Mucosa of gallbladder (tissue), 1 donor: ENCODE measurements at places on chromosomes 13 and 19. TPM values are rescaled to one million over a fixed set of nuclear protein-coding genes. Genes with fewer than 3 reads are reported as not detected.

DNA sequence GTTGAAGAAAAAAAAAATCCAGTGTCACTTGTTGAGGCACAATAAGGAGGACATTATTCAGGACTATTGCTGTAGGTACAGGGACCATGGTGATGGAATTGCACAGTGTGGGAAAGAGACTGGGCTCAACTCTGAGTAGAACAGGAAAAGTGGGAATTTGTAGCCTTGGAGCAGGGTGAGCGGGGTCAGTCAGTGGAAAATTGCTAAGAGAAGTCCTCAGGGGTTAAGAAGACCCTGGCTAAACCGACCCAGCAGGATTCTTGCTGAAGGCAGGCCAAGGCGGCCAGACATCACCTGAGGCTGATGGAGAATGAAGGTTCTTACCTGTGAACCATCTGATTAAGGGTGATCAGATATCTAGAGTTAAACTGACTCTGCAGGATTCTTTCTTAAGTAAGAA lies 12.5 kb downstream of the LAIR2 start:
- DNase-seq = no peak

DNA sequence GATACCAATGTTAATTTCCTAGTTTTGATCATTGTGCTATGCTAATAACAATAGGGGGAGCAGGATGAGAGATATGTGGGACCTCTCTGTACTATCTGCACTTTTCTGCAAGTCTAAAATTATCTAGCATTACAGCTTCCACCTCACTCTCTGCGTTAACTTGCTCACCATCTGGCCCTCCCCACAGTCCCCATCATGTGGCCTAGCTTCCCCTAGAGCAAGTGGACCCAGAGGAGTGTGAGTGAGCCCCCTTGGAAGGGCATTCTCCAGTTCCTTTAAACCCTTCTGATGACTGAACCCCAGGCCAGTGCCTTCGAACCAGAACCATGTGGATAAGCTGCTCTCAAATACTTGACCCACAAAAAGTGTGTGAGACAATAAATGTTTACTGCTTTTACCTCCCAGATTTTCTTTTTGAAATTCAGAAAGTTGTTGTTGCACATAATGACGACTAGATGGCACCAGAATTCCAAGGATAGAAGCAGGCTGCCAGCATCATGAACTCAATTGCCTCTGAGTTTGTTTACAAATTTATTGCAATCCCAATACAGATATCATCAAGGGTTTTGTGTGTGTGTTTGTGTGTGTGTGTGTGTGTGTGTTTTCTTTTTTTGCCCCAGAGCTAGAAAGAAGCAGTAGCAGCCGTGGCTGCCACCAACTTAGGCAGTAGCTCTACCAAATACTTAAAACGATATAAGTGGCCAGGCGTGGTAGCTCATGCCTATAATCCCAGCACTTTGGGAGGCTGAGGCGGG lies 49.0 kb upstream of the ZNF780A start:
- no peak for DNase-seq

DNA sequence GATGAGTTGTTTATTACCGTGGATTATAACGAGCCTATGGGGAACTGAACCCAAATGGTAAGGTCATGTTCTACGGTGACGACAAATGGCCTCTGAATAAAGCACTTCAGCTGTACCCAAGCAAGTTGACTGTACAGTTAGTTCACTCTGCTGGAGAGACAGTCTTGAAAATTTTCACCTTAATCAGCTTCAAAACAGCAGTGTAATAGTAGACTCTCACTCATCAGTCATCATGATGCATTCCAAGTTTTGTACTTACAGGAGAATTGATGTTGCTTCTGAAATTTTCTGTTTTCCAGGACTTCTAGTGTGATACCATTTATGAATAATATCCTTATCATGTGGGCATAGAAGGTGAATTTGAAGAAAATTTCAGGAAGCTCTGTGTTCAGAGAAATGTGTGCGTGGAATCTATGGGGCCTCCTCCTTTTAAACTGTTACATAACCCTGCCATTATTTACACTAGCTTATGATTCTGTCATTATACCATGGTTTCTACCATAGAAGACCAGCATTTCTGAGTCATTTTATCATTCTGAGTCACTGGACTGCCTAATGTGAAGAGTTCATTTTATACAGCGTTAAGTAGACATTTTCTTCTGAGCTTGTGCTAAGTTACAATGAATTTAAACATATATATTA lies 96.9 kb downstream of the WDFY2 start:
- DNase-seq = no peak

- peak; percentile 22 for DNase-seq
Measured at GRCh38 chr13:32310134-32310706, 4.9 kb downstream of the ZAR1L start.

- DNase-seq = no peak
Measured at GRCh38 chr13:106859533-106859904, 291.6 kb upstream of the ARGLU1 start.

DNA sequence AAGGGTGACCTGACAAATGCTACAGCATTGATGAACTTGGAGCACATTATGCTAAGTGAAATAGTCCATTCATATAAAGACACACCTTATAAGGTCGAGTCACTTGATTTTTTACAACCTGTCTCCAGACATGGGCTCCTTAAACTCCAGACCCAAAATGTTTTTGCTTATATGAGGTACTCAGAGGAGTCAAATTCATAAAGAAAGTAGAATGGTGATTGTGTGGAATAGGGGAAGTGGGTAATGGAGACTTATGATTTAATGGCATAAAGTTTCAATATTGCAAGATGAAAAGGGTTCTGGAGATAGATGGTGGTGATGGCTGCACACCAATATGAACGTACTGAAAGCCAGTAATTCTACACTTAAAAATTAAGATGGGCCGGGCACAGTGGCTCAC lies 59.3 kb downstream of the ZNF627 start:
- no peak for DNase-seq

- no peak for DNase-seq
Measured at GRCh38 chr13:99892196-99892613, 79.4 kb downstream of the ZIC5 start.

- DNase-seq = peak; percentile 48
Measured at GRCh38 chr19:54473071-54473891, at the start of gene CDC42EP5. CDC42EP5 (minus strand) TSS chr19:54473296; CDS start chr19:54465547, 7,749 bp downstream.

GRCh38 chr13:20826843-20827560 lies 53.2 kb upstream of the EEF1AKMT1 start:
- DNase-seq = no peak

GRCh38 chr13:86569974-86570373 lies 770.8 kb upstream of the SLITRK6 start:
- no peak for DNase-seq

DNA sequence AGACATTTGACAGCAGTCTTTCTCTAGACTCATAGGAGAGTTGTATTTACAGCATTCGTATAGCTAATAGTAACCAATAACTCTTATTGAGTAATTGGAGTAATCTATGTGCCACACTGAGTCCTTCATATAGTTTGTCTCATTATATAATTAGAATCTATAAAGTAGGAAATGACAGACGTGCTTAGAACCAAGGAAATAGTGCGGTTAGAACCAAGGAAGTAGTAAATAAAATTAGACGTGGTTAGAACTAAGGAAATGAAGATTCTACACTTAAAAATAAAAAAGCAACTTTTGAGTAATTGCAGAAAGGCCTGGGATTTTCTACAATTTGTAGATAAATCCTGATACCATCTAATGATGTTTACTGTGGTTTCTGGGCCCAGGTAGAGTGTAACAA lies 107.8 kb upstream of the TNFSF11 start:
- no peak for DNase-seq

DNA sequence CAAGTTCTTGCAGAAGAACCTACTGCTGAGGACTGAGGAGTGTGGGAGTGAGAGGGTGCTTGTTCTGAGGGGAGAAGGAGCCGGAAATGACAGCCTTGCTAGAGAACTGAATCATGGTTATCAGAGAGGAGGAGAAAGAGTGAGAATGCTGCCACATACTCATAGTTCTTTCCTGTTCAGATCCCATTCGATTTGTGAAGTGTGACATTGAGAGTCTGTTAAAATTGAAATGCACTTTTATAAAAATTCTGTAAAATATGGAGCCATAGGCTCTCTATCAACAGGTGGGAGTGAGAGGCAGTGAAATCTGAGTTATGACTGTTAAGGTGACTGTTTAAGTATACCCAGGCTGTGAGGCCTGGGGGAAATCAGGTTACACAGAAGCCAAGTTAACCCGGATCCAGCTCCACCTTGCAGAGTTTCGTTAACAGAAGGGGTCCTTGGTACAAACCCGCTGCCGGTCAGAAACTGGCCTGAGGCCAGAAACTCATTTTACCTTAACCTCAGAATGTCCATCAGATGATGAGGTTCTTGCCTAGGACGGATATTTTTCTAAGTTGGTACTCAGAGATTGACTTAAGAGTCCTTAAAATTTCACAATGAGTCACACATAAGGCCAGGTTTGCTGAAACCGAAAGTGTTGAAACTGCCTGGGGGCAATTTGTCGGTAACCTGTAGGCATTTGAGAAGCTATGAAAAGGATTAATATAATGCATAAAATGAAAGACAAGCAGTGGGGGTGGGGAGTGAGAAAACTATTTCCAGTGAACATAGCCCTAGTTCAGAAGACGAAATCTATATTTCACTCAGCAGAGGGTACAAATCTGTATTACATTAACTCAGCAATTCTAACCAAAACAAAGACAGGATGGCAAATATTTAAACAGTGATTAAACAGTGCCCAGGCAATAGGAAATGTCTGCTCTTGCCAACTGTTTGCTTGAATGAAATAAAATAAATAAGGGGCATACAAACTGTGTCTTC lies 350.5 kb downstream of the KCNRG start:
- peak; percentile 50 for DNase-seq

GRCh38 chr13:81171065-81171647 lies 830.2 kb upstream of the SPRY2 start:
- DNase-seq = no peak

DNA sequence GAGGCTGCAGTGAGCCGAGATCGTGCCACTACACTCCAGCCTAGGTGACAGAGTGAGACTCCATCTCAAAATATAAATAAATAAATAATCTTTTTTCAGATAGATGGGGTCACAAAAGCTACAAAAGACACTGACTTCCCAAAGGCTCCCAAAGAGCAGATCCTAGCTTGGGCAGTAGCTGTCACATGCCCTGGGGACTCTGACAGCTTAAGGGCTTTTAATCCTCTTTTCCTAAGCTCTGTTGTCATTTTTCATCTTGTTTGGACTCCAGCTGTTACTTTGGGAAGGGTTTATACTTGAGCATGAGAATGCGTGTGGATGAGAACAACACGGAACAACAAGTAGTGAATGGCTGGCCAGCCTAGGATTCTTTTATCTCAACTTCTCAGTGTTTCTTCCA lies 231.7 kb downstream of the MZT1 start:
- no peak for DNase-seq

- no peak for DNase-seq
Measured at GRCh38 chr19:29560313-29561075, 34.7 kb downstream of the VSTM2B start.

DNA sequence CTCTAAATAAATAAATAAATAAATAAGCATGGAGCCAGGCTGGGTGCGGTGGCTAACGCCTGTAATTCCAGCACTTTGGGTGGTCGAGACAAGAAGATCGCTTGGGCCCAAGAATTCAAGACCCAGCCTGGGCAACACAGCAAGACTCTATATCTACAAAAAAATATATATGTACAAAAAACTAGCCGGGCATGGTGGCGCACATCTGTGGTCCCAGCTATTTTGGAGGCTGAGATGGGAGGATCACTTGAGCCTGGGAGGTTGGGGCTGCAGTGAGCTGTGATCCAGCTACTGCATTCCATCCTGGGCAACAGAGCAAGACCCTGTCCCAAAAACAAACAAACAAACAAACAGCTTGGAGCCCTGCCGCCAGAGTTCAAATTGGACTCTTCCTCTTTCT lies 2.7 kb downstream of the ACTMAP start:
- no peak for DNase-seq

- no peak for DNase-seq
Measured at GRCh38 chr19:12244370-12244769, 50.3 kb downstream of the ZNF44 start.

- no peak for DNase-seq
Measured at GRCh38 chr19:35045667-35046300, 4.3 kb downstream of the HPN start.

- no peak for DNase-seq
Measured at GRCh38 chr19:32830231-32831014, 39.1 kb downstream of the SLC7A9 start.

- DNase-seq = no peak
Measured at GRCh38 chr13:68160466-68160865, 930.3 kb upstream of the PCDH9 start.

GRCh38 chr19:15115080-15115479 lies 7.9 kb downstream of the SYDE1 start:
- DNase-seq = peak; percentile 35

DNA sequence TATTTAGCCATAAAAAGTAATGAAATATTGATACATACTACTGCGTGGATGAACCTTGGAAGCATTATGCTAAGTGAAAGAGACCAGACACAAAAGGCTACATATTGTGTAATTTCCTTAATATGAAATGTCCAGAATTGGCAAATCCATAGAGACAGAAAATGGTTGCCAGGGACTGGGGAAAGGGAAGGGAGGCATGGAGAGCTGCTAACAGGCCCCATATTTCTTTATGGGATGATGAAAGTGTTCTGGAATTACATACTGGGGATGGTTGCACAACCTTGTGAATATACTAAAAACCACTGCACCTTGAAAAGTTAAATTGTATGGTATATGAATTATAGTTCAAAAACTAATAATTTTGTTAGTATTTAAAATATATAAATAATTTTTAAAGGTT lies 3.6 kb downstream of the IFT88 start:
- no peak for DNase-seq

DNA sequence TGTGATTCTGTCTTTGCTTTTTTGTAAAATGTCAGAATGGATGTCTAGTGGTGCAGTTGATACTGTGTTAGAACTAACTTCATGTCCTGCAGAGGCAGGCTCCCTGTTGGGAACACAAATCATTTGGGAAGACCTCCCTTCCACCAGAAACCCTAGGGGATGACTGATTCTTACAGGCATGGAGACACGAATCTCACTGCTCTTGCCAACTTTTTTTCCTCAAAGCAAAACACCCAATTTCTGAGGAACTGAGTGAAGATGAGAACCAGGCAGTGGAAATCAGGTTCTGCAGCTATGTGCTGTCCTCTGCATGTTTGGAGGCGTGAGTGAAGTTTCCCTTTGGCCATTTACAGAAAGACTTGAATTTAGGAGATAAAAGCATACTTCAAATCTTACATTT lies 87.5 kb upstream of the CSNK1A1L start:
- DNase-seq = no peak

GRCh38 chr13:31115616-31116015 lies 46.1 kb downstream of the HSPH1 start:
- DNase-seq = no peak

Gene BCL3
- total RNA-seq = 44.3 TPM

Gene GIPC3
- total RNA-seq = 1.3 TPM

Gene ZNF700
- 15.9 TPM for total RNA-seq

Gene CCDC194
- total RNA-seq = 1.0 TPM

Gene CCL25
- total RNA-seq = not detected

Gene EPS8L1
- 127 TPM for total RNA-seq

Gene KANK3
- 7.7 TPM for total RNA-seq
